Midbrain (tissue), 1 donor: ENCODE measurements at places on chromosomes 11 and 22.

DNA sequence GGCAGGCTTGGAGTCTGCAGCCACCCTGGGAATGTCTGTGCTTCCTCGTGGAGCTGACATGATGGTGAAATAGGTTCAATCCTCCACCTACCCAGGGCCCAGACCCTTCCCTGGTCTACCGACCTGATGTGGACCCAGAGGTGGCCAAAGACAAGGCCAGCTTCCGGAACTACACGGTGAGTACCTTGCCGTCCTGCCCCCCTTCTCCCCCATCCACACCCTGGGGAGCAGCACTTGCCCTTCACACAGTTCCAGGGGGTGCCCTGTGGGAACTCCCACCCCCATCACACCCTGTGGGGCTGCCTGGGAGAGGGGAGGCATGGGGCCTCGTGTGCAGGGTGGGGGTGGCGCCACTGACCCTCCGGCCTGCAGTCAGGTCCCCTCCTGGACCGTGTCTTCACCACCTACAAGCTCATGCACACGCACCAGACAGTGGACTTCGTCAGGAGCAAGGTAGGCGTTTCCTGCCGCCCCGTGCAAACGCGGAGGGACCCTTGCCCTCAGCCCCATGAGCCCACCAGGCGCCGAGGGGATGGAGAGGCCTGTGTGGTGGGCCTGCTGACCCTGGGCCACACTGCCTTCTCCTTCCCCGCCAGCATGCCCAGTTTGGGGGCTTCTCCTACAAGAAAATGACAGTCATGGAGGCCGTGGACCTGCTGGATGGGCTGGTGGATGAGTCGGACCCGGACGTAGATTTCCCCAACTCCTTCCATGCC is 789 bp downstream of the MIOX start:
- no peak for DNase-seq

- DNase-seq = no peak
Measured at GRCh38 chr11:123381817-123382554, 48.1 kb upstream of the GRAMD1B start.

GRCh38 chr11:75402002-75402773 is 2.9 kb downstream of the RPS3 start:
- DNase-seq = no peak

GRCh38 chr11:34148504-34149165 is 43.2 kb downstream of the NAT10 start:
- DNase-seq = no peak

DNA sequence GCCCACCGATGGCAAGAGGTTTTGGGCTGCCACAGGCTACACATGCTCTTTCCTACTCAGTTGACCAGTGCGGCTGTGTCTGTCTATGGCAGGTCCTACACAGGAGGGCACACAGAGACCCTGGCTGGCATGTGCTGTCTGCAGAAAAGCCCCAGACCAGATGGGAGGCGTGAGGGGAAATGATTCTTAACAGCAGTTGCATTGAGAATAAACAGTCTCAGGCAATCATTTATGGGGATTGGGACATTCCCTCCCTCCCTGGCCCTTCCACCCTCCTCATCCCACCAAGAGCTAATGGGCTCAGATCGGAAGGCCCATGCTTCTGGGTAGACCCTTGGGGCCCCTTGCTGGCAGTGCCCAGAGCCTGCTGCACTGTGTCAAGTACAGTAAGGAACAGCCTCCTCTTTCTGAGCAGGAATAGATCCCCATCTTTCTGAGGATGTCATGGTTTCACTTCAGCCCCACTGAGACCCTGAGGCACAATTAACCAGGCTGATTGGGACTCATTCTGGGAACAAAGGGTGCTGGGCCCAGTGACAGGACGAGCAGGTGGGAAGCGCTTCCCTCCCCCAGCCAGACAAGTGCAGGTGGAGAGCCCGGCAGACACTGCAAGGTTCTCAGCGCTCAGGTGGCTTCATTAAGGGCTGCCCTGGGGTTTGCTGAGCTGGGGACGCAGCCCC is 28.3 kb downstream of the TSPAN18 start:
- no peak for DNase-seq

DNA sequence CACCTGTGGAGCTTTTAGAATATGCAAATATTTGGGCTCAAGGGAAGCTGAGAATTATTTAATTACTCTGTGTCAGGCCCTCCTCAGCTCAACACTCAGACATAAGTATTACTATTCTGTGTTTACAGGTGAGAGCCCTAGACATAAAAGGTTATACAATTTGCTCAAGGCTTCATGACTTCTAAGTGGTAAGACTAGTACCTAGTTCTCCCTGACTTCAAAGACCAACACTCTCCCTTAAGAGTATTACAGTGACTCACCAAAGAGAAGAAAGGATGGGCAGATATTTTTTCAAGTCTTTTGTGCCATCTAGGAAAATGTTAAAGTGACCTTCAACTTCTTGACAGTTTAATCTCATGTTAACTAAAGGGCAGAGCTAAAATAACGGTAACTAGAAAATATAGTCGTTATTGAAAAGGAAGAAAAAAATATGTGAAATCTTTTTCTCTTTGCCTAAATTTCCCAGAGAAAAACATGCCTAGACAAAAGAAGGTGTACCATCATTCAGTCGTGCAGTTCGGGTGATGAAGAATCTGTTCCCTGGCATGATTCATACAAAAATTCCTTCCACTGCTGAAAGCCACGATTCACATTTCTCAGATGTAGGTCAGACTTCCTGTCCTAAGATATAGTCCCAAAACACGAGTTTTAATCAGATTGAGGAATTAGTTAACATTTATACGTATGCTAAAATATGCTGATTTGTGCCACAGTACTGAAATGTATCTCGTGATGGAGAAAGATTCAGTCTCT is 849.1 kb upstream of the API5 start:
- no peak for DNase-seq

- no peak for DNase-seq
Measured at GRCh38 chr11:69791276-69792180, 16.4 kb upstream of the FGF4 start.

GRCh38 chr11:62140304-62141110 is 16.7 kb downstream of the INCENP start:
- DNase-seq = no peak

- DNase-seq = no peak
Measured at GRCh38 chr22:17939011-17939410, 85.3 kb downstream of the MICAL3 start.

- DNase-seq = no peak
Measured at GRCh38 chr11:44978274-44978960, 27.7 kb upstream of the TP53I11 start.

DNA sequence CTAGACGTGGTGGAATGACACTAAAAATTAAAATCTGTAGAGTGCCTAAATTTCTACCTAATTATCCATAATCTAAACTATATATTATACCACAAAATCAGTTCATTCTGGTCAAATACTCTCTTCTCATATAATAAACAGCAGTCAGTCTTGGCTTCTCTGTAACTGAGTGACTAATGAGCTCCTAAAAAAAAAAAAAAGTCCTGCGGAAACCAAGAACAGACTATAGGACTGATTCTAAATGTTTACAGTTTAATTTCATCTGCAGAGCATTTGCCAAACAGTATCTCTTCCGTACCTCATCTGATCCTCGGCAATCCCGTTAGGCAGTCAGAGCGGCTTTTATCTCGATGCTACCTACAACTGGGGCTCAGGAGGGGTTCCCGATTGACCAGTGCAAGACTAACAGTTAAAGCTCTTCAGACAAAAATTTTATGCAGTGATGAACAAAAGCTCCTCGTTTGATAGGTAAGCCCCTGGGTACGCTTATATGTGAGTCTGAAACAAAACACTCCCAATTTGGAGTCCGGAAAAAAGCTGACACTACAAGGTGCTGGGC is 686 bp downstream of the KIF18A start:
- no peak for DNase-seq

DNA sequence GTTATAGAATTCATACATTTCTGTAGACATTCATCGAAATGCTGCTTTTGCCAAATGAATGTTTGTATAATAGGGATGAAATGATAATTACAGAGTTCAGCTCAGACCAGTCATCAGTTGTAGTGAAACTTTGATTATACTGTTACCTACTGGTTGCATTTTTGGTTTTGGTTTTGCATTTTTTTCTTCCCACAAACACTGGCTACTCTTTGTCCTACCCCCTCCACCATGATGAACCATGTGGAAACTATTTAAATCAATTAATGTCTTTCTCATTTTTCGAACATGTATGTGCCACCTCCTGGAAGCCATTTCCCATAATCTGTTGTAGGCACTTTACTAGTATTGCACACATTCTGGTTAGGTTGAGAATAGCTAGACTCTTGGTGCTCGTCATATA is 75.3 kb upstream of the MTNR1B start:
- DNase-seq = no peak

DNA sequence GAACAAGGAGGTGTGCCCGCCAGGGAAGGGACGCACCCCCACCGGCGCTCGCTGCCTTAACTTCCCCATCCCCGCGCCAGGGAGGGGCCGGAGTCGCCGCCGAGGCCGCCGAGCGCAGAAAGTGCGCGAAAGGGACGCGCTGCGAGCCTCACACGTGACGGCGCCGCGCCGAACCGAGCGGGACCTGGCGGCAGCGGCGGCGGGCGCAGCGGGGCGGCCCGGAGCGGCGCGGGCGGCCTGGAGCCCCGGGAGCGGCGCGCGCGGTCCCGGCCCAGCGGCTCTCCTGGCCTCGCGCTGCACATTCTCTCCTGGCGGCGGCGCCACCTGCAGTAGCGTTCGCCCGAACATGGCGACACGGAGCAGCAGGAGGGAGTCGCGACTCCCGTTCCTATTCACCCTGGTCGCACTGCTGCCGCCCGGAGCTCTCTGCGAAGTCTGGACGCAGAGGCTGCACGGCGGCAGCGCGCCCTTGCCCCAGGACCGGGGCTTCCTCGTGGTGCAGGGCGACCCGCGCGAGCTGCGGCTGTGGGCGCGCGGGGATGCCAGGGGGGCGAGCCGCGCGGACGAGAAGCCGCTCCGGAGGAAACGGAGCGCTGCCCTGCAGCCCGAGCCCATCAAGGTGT is at the start of gene SORL1:
Gene SORL1 (plus strand): TSS at position 329 of the 623 bp plus-strand sequence. CDS start 18 bp downstream, at position 347.
- DNase-seq = peak; percentile 83

DNA sequence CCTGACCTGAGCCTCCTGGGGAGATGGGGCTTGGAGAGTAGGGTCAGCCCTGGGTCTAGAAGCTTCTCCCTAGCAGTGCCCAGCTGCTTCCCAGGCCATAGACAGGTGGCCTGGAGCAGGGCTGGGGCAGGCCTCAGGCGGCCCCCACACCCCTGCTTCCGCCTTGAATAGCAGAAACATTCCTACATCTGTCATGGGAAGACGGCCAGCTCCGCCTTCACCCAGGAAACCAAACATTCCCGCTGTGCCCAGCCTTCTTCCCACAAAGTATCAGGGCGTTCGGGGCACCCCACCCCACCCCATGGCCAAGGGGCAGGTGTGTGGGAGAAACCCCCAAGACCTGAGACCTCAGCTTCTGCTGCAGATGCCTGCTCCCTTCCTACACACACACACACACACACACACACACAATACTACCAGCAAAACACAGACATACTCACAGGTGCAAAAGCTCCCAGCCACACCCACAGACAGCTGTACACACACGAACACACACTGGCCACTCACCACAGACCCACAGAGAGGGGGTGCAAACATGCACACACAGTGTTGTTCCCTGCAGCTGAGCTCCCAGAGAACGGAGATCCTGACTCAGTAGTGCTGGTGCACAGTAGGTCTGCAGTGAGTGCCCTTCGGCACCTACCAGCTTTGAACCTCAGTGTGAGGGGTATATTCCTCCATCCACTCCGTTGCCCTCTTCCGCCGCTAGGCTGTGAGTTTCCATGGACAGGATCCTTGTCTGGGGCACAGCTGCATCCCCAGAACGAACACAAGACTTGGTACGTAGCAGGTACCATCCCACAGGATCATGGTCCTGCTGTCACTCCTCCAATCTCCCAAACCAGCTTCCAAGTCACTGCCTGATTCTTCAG is 37.4 kb downstream of the PDGFB start:
- no peak for DNase-seq

GRCh38 chr11:61377461-61378160 is 14.8 kb upstream of the TMEM216 start:
- no peak for DNase-seq

DNA sequence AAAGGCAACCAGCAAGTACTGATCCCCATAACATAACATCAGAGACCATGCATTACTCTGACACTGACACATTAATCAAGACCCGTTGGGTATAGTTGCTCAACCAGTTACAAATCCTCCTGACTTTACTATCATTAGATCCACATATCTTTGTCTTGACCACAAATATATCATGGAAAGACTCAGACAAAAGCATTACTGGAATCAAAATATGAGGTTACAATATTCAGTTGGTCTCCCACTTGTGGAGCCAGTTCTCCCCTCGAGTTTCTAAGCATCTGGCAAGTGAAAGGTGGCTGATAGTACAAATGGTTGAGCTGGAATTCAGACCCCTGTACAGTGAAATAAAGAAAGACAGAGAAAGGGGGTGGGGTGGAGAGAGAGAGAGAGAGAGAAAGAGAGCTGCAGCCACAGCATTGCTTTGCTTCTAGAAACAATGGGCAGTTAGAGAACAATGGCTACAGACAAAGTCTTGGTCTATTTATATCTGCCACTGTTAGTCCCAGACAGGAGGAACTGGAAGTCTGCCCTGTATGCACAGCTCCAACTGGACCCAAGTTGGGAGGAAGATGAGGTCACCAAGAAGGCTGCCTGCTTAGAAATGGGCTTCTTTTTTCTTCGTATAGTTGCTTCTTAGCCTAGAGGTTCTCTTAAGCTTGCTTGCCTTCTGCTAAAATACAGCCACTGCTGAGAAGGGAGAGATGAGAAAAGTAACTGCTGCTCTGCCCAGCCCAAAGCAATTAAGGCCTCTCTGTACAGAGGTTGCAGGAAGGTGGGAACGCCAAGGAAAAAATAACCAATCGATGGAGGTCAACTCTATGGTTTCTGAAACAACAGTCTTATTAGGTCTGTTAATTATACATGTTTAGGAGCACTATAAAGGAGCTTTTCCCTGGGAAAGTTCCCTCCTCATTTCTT is 85.5 kb downstream of the ETS1 start:
- DNase-seq = peak; percentile 74

DNA sequence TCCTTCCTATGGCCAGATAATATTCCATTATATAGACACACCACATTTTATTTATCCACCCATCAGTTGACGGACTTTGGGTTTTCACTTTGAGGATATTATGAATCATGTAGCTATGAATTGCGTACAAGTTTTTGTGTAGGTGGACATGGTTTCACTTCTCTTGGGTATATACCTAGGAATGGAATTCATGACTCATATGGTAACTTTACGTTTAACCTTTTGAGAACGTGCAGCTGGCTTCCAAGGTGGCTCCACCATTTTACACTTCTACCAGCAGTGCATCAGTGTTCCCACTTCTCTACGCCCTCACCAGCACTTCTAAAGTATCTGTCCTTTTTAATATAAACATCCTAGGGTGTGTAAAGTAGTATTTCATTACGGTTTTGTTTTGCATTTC is 112.0 kb downstream of the PLEKHA7 start:
- DNase-seq = no peak

- DNase-seq = no peak
Measured at GRCh38 chr11:16382638-16383380, 26.5 kb upstream of the SOX6 start.

- DNase-seq = peak; percentile 92
Measured at GRCh38 chr11:1694064-1694845, 2.7 kb upstream of the KRTAP5-6 start.

GRCh38 chr11:80009081-80009480 is 568.3 kb upstream of the TENM4 start:
- no peak for DNase-seq
